Chondrocyte (in vitro differentiated cells): ENCODE measurements at places on chromosomes 11 and 22. TPM values are rescaled to one million over a fixed set of nuclear protein-coding genes. Genes with fewer than 3 reads are reported as not detected.

Gene TRIM49C
- not detected in 3 replicates for total RNA-seq

Gene DDI1
- not detected in 3 replicates for total RNA-seq

Gene ARHGEF17
- 82.4 to 114 TPM (median 113 TPM) in 3 replicates for total RNA-seq

Gene RIBC2
- total RNA-seq = 0.41 to 1.1 TPM in 2 of 3 replicates, not detected in the other

Gene GRAP2
- 0.24 TPM in 1 of 3 replicates, not detected in the others for total RNA-seq

Gene LRRC4C
- total RNA-seq = 0.72 to 1.2 TPM (median 0.72 TPM) in 3 replicates

Gene FLRT1
- total RNA-seq = 0.12 to 0.31 TPM (median 0.22 TPM) in 3 replicates

Gene SPA17
- total RNA-seq = 1.7 to 3.6 TPM (median 3.2 TPM) in 3 replicates

Gene DNAJB7
- not detected in 3 replicates for total RNA-seq

Gene OR6T1
- not detected in 3 replicates for total RNA-seq

Gene CHRM4
- total RNA-seq = 0.38 to 0.42 TPM in 2 of 3 replicates, not detected in the other

Gene MPST
- 51.0 to 71.4 TPM (median 68.9 TPM) in 3 replicates for total RNA-seq

Gene PRAME
- total RNA-seq = not detected in 3 replicates

Gene SEC14L6
- total RNA-seq = 0.77 to 2.0 TPM (median 1.2 TPM) in 3 replicates

Gene CCDC87
- total RNA-seq = 0.23 to 0.32 TPM (median 0.27 TPM) in 3 replicates

Gene GNB1L
- total RNA-seq = 4.9 to 5.3 TPM (median 5.0 TPM) in 3 replicates

Gene C11orf42
- not detected in 3 replicates for total RNA-seq

Gene LMO2
- 0.53 TPM in 1 of 3 replicates, not detected in the others for total RNA-seq

Gene SLC7A4
- 0.22 to 0.28 TPM in 2 of 3 replicates, not detected in the other for total RNA-seq

Gene FOLH1
- total RNA-seq = not detected in 3 replicates

Gene RPS25
- total RNA-seq = 600 to 777 TPM (median 609 TPM) in 3 replicates

Gene FAM180B
- not detected in 3 replicates for total RNA-seq

Gene LGALS1
- 1,066 to 2,807 TPM (median 2,760 TPM) in 3 replicates for total RNA-seq

Gene KDELR3
- total RNA-seq = 127 to 137 TPM (median 134 TPM) in 3 replicates

Gene IL17REL
- 0.17 to 0.23 TPM in 2 of 3 replicates, not detected in the other for total RNA-seq

Gene RIMBP3C
- 0.22 to 0.75 TPM (median 0.38 TPM) in 3 replicates for total RNA-seq

Gene C22orf15
- not detected in 3 replicates for total RNA-seq

Gene OR56A1
- not detected in 3 replicates for total RNA-seq

Gene CASP5
- not detected in 3 replicates for total RNA-seq

Gene GLB1L2
- total RNA-seq = 0.34 to 0.74 TPM (median 0.35 TPM) in 3 replicates

Gene PITPNB
- 77.9 to 95.8 TPM (median 78.7 TPM) in 3 replicates for total RNA-seq

Gene C1QTNF4
- 0.40 to 0.41 TPM in 2 of 3 replicates, not detected in the other for total RNA-seq

Gene ZBTB16
- total RNA-seq = 18.5 to 22.0 TPM (median 21.9 TPM) in 3 replicates

Gene KCNJ11
- total RNA-seq = not detected in 3 replicates

Gene IFITM10
- 39.8 to 159 TPM (median 41.2 TPM) in 3 replicates for total RNA-seq

Gene BATF2
- total RNA-seq = not detected in 3 replicates

Gene SEPTIN5
- 113 to 214 TPM (median 197 TPM) in 3 replicates for total RNA-seq

Gene RAG2
- not detected in 3 replicates for total RNA-seq

Gene FOLR3
- total RNA-seq = not detected in 3 replicates

Gene ISX
- not detected in 3 replicates for total RNA-seq

Gene TRIM48
- not detected in 3 replicates for total RNA-seq

Gene MCM5
- 13.3 to 49.6 TPM (median 14.4 TPM) in 3 replicates for total RNA-seq

Gene KCNJ1
- total RNA-seq = not detected in 3 replicates

Gene TRIM77
- total RNA-seq = not detected in 3 replicates

Gene PNPLA5
- not detected in 3 replicates for total RNA-seq

Gene TMPRSS13
- not detected in 3 replicates for total RNA-seq

Gene PRDM11
- 32.9 to 35.1 TPM (median 35.0 TPM) in 3 replicates for total RNA-seq

Gene ADAMTS8
- 0.77 to 1.0 TPM (median 1.0 TPM) in 3 replicates for total RNA-seq

Gene SUSD2
- total RNA-seq = 0.34 to 1.00 TPM (median 0.65 TPM) in 3 replicates

Gene EIF1AD
- total RNA-seq = 30.6 to 36.6 TPM (median 34.0 TPM) in 3 replicates

Gene GLYATL2
- 0.35 TPM in 1 of 3 replicates, not detected in the others for total RNA-seq

Gene MYBPC3
- not detected in 3 replicates for total RNA-seq

Gene FJX1
- total RNA-seq = 15.2 to 22.8 TPM (median 15.9 TPM) in 3 replicates

Gene TRIM51G
- not detected in 3 replicates for total RNA-seq

Gene OR2AG2
- total RNA-seq = 0.07 to 0.21 TPM in 2 of 3 replicates, not detected in the other

Gene MCHR1
- total RNA-seq = 0.17 to 0.38 TPM in 2 of 3 replicates, not detected in the other

Gene FOSL1
- 5.8 to 12.3 TPM (median 7.5 TPM) in 3 replicates for total RNA-seq

Gene HBE1
- total RNA-seq = not detected in 3 replicates

Gene OR51B2
- not detected in 3 replicates for total RNA-seq

Gene MMP1
- 0.60 to 4.1 TPM (median 3.9 TPM) in 3 replicates for total RNA-seq
